ENCODE measurements at places on chromosomes 7 and 10.
A peak's percentile ranks its signal among the peaks of the same experiment; 100 is the strongest.

GRCh38 chr7:17123020-17123419 lies 175.4 kb upstream of the AHR start:
- no peak for DNase-seq

GRCh38 chr10:64699244-64699643 lies 1178.0 kb downstream of the REEP3 start:
- no peak for DNase-seq

- no peak for DNase-seq
Measured at GRCh38 chr7:98562381-98562823, 54.7 kb upstream of the NPTX2 start.

GRCh38 chr10:33005322-33006301 lies 47.6 kb upstream of the ITGB1 start:
- no peak for DNase-seq

DNA sequence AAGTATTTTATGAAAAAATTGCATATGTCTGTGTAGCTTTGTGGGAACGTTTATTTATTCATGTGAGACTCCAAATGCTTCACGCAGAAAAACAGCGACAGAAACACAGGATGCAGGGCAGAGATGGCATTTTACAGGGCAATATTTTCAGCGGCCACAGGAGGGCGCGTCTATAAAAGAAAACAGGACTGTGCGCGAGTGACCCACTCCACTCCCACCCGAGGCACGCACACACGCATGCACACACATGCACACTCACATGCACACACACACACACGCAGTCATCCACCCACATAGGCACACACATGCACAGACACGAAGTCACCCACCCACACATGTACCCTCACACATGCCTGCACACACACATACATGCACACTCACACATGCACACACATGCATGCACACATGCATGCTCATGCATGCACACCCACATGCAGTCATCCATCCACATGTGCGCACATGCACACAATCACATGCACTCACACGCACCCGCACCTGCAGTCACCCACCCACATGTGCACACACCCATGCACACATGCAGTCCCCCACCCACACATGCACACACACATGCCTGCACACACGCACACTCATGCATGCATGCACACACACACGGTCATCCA lies 96.3 kb downstream of the DNAJB6 start:
- peak; percentile 40 for DNase-seq

Data from NCI-H1417 treated with DMSO at 0.1 percent for 48 hours (cell line).